ENCODE measurements at places on chromosomes 1 and 21.

- H3K27ac ChIP-seq, result no peak overlapping the region
- H3K36me3 ChIP-seq, result no peaks in the 10 kb centered on the region
- no peak overlapping the region for H3K4me3 ChIP-seq
- peaks cover 38% of the 10 kb centered on the region for H3K27me3 ChIP-seq
- no peaks in the 10 kb centered on the region for H3K4me1 ChIP-seq
- DNase-seq, result no peak
These were observed 56.7 kb downstream of the OVGP1 start for GRCh38 chr1:111370871-111371270.

DNA sequence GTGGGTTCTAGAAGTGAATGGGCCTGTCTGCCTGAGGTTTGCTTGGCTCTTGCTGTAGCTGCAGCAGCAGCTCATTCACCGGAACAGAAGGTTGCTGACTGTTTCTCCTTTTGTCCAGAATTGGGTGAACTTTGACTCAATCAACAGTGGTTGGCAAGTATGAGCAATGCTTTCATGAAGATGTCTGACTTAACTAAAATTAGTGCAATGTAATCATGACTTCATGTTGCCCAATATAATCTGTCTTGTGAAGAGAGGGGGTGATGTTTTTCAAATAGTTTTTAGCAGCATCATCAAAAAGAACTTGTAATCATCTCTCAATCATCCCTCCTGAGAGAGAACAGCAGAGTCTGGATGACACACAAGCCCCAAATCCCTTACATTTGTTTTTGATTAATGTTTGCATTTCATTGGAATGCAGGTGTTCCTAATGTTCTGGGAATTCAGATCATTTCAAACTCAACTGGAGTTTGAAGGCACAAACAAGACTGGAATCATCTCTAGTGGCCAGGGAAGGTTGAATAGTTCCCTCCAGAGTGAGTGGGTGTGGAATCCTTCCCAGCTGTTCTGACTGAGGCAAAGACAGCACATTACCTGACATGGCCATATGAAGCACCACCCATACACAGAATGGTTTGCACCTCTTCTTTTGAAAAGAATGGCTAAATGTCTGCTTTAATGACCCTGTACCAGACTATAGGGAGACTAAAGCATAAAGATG is 82.9 kb downstream of the HLX start:
- no peak for DNase-seq
- no peaks in the 10 kb centered on the region for H3K36me3 ChIP-seq
- no peak overlapping the region for H3K27ac ChIP-seq
- no peak overlapping the region for H3K4me3 ChIP-seq
- H3K4me1 ChIP-seq, result no peaks in the 10 kb centered on the region

DNA sequence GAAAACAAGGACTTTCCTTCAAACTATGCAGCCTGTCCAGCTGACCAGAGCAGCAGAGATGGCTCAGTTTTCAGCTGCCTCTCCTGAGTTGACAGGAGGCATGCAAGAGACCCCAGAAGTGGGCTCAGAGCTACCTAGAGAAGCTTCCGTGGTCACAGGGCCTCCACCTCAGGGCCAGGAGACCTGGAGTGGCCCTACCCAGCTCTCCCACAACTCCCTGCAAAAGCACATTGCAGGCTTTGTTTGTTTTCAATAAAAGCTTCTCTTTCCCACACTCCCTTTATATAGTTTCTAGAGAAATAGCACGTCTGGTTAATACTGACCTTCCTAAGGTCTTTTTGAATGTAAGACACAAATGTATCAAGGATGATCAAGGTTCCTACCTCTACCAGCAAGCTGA is 40.1 kb downstream of the RRAGC start:
- no peak overlapping the region for H3K4me3 ChIP-seq
- no peaks in the 10 kb centered on the region for H3K36me3 ChIP-seq
- no peak for DNase-seq
- peaks cover 56% of the 10 kb centered on the region for H3K27me3 ChIP-seq

DNA sequence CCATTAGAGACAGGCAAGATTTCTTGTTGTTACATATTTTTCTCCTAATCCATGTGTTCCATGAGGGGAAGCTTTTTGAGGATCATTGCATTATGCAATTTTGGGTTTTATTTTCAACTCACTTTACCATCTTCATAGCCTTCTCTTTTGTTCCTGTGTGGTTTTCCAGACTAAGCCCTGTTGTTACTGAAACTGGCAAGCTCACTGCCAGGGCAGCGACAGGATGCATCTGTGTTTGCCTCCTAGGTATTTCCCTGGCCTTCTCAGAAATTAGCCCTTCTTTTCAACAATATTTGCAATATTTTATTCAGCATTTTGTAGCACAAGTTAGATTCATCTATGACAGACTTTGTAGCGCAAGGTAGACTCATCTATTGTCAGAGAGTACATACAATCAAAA is 134.2 kb upstream of the CYYR1 start:
- H3K27ac ChIP-seq, result no peak overlapping the region
- DNase-seq, result no peak
- no peaks in the 10 kb centered on the region for H3K27me3 ChIP-seq
- no peak overlapping the region for H3K4me3 ChIP-seq
- no peaks in the 10 kb centered on the region for H3K36me3 ChIP-seq

- no peaks in the 10 kb centered on the region for H3K4me1 ChIP-seq
- H3K4me3 ChIP-seq, result no peak overlapping the region
- H3K27ac ChIP-seq, result no peak overlapping the region
- peaks cover 2% of the 10 kb centered on the region for H3K27me3 ChIP-seq
- DNase-seq, result no peak
These were observed 124.3 kb upstream of the RAB4A start for GRCh38 chr1:229146647-229147046.

GRCh38 chr1:85224734-85225623 is 24.2 kb upstream of the SYDE2 start:
- H3K27ac ChIP-seq, result no peak overlapping the region
- H3K4me1 ChIP-seq, result no peaks in the 10 kb centered on the region
- H3K4me3 ChIP-seq, result no peak overlapping the region
- H3K36me3 ChIP-seq, result no peaks in the 10 kb centered on the region

DNA sequence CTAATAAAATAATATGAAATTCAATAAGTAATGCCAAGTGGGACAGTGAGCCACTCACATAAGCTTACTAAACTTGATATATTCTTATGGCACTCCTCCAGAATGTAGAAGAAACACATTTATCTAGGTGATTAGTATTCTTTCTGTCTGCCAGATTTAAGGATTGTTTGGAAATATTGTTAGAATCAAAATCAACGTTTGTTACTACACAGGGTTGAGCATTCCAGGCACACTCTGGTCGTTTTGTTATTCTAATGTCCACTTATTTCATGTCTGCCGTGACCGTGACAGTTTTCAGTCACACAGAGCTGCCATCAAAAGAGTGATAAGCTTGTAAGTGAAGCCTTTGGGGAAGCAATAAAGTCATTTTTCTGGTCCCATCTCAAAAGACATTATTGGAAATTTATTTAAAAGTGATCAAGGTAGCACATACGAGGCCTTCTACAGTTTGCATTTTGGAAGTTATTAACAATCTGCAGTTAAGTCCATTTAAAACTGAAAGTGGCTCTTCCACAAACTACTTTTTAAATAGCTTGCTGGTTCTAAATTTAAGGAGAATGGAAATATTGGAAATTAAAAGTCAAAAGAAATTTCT is 38.0 kb downstream of the NFIA start:
- peaks cover 39% of the 10 kb centered on the region for H3K27me3 ChIP-seq
- no peaks in the 10 kb centered on the region for H3K36me3 ChIP-seq
- H3K4me3 ChIP-seq, result no peak overlapping the region
- no peak for DNase-seq
- H3K27ac ChIP-seq, result no peak overlapping the region
- H3K4me1 ChIP-seq, result no peaks in the 10 kb centered on the region

- no peaks in the 10 kb centered on the region for H3K36me3 ChIP-seq
- no peak overlapping the region for H3K27ac ChIP-seq
- H3K27me3 ChIP-seq, result peaks cover 27% of the 10 kb centered on the region
- no peak overlapping the region for H3K4me3 ChIP-seq
- no peak for DNase-seq
- H3K4me1 ChIP-seq, result no peaks in the 10 kb centered on the region
These were observed 131.9 kb downstream of the CRB1 start for GRCh38 chr1:197399755-197400521.

All from activated T-helper 2 cell treated with anti-CD3 and anti-CD28 coated beads, Interferon-gamma antibody, Interleukin-2, Interleukin-4, amounts not matched to agents 10 μg/mL and 5 μg/mL and 100 μg/mL, durations not matched to agents 14 hours and 24 hours and 36 hours (primary cell).